Activated T-helper 1 cell treated with Interleukin-2 at 50 U/mL for 16 hours (primary cell): ENCODE measurements at places on chromosomes 7 and 10.

- no peak for DNase-seq
Measured at GRCh38 chr10:131167036-131167860, 144.3 kb downstream of the TCERG1L start.

GRCh38 chr7:28986765-28987110 lies 28.6 kb upstream of the TRIL start:
- DNase-seq, result no peak

GRCh38 chr10:3295582-3296151 lies 123.1 kb upstream of the PITRM1 start:
- DNase-seq, result no peak

- DNase-seq, result no peak
Measured at GRCh38 chr10:23499372-23500132, 60.7 kb downstream of the OTUD1 start.
